ENCODE measurements at places on chromosomes 3 and 15.

DNA sequence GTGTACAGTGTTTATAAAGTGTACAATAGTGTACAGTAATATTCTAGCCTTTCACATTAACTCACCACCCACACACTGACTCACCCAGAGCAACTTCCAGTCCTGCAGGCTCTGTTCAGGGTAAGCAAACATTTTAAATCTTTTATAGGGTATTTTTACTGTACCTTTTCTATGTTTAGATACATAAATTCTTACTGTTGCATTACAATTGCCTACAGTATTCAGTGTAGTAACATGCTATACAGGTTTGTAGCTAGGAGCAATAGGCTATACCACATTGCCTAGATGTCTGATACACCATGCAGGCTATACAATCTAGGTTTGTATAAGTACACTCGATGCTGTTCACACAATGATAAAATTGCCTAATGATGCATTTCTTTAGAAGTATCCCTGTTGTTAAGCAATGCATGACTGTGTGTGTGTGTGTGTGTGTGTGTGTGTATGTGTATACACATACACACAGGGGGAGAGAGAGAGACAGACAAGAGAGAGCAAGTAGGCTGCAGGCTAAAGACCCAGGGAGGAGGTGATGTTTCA is 72.5 kb upstream of the PRR23C start:
- peak; percentile 64 for DNase-seq

DNA sequence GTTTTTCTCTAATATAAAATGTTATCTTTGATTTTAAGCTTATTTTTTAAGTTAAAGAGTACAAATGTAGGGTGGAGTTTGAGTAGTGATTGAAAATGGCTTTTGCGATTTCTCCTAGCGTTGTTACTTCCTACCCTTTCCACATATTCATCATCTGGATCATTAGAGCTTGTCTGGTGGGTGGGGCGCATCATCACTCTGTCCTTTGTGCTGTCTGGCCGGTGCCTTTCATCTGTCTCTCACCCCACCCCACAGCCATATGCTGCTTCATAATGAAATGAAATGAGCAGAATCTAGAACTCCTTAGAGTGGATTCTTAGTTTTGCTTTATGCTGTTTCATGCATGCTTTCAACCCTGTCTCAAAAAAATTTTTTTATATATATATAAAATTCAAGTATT is 44.3 kb downstream of the ATP1B3 start:
- no peak for DNase-seq

DNA sequence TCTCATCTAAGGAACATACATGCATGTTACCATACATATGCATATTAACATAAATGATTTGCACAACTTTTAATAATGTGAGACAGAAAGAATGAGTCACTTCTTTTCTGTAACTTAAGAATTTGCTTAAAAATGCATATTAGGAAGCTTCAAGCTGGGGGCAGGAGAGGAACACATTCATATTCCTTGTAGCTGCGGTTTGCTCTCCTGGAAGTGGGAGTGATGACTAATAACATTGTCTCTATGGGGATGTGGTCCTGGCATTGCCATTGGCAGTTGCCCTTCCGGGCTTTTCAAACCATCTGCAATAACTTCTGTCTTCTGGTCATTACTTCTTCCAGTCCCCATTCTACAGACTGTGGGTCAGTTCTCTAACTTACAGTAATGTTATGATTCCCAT is 15.6 kb downstream of the CHST2 start:
- peak; percentile 93 for DNase-seq

- no peak for DNase-seq
Measured at GRCh38 chr3:55641964-55642363, 154.9 kb upstream of the WNT5A start.

GRCh38 chr15:91429973-91430372 is 329.9 kb downstream of the SV2B start:
- no peak for DNase-seq

DNA sequence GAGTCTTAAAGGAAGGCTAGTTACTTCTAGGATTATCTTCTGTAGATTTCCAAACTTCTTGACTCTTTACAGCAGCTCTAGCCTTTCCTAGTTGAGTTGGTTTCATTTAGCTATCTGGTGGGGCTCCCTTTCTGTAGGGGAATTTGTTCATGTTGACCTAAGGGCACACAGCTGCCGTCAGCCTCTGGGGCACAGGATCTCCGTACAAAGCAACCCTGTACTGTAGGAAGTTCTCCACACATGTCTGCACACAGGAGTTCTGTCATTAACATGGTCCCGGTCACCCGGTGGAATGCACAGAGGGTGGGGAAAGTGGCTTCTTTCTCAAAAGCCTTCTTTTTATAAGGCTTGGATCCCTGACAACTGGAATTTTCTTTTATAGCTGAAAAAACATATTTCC is 88.7 kb upstream of the TNIK start:
- no peak for DNase-seq

GRCh38 chr3:53715815-53716483 is 130.3 kb downstream of the CHDH start:
- DNase-seq: peak; percentile 44

DNA sequence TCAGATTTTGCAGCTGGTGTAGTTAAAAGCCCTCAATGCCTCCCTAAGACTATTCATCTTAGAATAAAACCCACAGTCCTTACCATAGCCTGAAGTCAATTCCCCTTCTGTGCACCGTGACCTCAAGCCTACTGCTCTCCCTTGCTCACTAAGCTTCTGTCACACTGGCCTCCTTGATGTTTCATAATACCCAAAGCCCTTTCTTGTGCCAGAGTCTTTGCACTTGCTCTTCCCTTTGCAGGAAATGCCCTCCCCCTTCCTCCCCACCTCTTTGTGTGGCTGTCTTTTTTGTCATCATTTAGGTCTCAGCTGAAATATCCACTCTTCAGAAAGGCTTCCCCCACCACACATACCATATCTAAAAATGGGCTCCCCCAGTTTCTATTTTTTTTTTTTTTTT is 4.2 kb upstream of the PLEKHO2 start:
- DNase-seq: no peak

DNA sequence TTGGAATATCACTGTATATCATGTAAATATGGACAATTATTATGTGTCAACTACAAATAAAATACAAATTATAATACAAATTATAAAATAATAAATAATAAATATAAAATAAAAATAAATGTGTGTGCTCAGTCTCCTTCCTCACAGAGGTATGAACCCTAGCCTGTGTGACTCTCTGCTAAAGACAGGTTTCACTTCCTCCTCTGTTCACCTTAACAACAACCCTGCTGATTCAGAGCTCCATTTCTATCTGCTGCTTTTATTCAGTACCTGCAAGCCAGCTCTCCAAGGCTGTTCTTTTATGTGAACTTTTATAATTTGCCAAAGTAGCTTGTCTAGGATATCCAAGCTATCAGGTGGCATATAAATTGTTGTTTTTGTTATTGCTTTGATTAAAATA is 610.7 kb upstream of the GRM7 start:
- DNase-seq: no peak

DNA sequence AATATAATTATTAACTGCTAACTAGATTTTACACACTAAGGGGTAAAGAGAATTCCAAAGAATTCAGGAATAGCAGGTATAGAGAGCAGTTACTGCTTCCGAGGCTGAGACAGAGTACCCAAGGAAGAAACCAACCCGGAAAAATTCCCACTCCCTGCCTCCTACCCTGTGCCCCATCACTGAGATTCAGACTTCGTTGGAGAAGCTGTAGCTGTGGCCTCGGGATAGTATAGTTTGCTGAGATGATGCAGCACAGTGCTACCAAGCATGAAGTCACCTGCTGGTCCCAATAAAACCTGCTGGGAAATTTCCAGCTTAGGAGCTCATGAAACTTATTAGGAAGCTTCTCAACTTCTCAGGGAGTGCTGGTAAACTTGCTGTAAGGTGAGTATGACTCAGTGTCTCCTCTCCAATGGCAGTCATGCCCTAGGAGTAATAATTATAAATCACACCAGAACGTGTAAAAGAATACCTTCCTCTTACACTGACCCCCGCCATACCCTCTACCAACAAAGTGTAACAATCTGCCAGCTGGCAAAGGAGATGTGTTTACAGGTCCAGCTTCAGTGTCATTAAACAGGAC is 215.2 kb upstream of the ROBO2 start:
- no peak for DNase-seq

GRCh38 chr3:13998831-13999230 is 119.0 kb upstream of the WNT7A start:
- no peak for DNase-seq

- DNase-seq: no peak
Measured at GRCh38 chr3:194772241-194773000, 86.7 kb downstream of the FAM43A start.

DNA sequence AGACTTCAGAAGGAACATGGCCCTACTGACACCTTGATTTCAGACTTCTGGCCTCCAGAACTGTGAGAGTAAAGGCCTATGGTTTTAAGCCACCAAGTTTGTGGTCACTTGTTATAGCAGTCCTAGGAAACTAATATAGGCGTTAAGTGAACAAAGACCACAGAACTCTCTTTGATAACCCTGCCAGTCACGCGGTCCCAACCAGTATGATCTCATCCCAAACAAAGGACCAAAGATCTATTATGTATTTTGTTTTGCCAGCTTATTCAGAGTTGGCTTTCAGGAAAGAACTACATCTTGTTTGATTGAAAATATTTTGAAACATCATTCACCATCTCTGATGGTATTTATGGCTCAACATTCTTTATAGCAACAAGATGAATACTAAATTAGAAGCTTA is 294.4 kb upstream of the SLCO3A1 start:
- no peak for DNase-seq

DNA sequence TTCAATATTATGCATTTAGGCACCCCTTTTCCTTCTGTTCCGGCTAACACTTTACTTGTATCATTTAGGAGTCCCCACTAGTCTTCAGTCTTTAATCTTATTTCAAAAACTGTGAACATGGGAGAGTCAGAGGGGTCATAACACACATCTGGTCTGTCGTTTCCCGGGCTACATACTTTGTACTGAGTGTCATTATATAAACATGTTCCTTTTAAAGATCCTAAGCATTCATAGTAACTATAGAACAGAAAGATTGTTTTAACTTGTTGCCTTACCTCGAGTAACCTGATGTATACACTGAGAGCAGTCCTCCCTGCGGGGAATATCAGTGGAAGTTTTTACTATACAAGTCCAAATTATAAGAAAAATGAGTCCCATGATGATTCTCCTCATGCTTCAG is 78.2 kb upstream of the VEPH1 start:
- DNase-seq: no peak

DNA sequence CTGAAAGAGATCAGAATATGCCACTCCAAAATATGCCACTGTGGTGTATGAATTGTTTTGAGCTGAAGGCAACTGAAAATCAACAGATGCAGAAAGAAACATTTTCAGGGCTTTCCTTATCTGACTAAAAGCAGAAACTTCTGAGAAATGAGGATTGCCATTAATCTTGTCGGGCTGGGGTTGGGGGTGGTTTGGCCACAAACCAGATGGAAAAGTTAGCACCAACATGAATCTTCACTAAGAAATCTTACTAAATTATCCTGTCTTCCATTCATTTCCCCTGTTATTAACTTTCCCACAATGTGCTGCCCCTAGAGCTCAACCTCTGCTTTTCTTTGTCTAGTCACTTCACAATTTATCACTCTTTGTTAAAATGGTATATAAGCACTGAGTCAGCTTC is 229.9 kb upstream of the GADL1 start:
- no peak for DNase-seq

DNA sequence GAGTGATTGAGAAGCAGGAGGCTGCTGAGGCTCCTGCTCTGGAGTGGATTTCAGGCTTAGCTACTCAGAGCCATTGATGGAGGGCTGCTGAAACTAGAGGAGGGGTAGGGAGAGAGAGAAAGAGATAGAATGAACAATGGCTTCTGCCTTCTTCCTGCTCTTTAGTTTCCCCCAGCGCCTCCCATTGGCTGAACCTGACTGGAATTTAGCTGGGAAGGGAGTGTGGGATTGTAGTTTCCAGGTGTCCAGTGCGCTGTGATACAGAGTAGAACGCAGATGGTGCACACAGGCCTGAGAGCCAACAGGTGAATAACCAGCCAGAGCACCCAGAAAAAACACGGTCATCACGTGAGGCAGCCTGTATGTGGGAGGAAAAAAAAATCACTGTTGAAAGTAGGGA is 140.1 kb downstream of the IL20RB start:
- no peak for DNase-seq

- peak; percentile 41 for DNase-seq
Measured at GRCh38 chr15:100030586-100031229, 297.5 kb upstream of the LYSMD4 start.

DNA sequence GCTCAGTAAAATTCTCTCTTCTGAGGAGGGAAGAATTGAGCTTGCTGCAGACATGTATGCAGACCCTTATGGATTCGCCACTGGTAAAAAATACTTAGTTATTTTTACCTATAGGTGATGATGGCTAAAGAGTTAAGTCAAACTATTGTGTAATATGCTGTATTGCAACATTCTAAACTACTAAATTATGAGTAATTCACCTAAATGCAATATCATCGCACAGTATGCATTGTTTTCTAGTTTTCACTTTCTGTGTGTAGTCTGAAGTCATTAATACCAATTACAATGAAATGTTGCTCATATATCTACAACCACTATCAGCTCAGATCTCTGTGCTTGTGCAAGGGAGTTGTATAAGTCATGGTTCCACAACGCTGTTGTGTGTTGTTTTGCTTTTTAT is 48.7 kb upstream of the ROBO2 start:
- peak; percentile 93 for DNase-seq

DNA sequence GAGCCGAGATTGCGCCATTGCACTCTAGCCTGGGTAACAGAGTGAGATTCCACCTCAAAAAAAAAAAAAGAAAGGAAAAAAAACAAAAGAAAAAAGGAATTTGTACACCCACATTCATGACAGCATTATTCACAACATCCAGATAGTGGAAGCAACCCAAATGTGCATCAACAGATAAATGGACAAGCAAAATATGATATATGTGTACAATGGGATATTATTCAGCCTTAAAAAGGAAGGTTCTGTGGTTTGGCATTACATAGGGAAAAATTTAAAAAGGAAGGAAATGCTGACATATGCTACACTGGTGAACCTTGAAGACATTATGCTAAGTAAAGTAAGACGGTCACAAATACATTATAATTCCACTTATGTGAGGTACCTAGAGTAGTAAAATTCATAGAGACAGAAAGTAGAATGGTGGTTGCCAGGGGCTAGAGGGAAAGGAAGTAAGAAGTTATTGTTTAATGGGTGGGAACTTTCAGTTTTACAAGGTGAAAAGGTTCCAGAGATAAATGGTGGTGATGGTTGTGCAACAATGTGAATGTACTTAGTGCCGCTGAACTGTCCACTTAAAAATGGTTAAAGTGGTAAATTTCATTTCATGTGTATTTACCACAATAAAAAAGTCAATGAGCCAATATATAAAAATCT is 118.5 kb downstream of the MYLK start:
- no peak for DNase-seq

DNA sequence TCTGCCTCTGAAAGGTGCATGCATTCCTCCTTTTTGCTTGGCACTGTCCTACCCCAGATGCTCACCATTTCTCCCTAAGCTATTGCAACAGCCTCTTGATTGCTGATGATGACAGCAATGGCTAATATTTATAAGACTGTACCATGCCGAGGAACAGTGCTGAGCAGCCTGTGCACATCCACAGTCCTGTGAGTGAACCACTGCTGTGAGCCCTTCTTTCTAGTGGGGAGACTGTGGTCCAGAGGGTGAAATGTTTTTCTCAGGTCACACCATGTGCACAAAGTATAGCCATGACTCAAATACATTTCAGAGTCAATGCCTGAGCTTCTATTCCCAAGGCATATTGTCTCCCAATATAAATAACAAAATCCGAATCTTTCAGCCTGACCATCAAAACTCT is 231.2 kb upstream of the LRTM1 start:
- no peak for DNase-seq
